Trophoblast cell (in vitro differentiated cells and primary cell): ENCODE measurements at places on chromosomes 6 and 20.

- DNase-seq = no peak
These were observed 254.3 kb downstream of the LMBRD1 start for GRCh38 chr6:69542494-69542893.

DNA sequence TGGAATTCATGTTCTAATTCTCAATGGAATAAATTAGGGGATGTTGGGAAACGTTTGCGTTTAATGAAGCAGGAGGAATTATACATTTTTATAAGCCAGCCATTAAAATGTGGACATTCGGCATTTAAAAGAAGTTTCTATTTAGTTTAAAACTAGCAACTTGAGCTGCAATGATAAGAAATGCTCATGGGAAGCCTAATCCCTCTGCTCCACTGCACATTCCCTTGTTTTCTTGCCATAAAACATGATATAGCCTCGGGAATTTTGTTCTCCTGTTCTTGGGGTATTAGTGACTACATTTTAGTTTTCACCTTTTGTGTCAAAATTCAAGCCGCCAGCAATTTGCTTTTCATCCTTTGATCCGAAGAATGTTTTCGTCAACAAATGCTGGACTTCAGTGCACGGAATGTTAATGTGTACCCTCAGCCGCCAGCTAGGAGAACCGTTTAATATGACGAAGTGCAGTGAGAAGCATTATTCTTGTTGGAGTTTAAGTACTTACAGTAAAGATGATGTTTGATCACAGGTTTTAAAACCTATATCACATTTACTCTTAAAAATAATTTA, 137.9 kb downstream of the HIVEP1 start:
- peak; percentile 34 for DNase-seq

- DNase-seq = no peak
These were observed 78.9 kb downstream of the CRYBG1 start for GRCh38 chr6:106439459-106439858.

- no peak for DNase-seq
These were observed 6.3 kb upstream of the FOXF2 start for GRCh38 chr6:1382883-1383728.

- DNase-seq = no peak
These were observed 25.7 kb upstream of the TCFL5 start for GRCh38 chr20:62887152-62887859.

DNA sequence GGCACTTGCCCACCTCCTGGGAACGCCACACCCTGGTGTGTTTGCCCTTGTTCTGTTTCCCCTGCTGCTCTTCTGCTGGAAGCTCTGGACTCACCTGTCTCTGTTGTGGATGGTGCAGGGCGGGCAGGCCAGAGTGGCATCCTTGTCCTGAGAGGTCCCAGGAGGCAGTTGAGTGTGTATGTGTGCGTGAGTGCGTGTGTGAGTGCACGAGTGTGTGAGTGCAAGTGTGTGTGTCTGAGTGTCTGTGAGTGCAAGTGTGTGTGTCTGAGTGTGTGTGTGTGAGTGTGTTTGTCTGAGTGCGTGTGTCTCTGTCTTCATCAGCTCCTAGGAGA, 12.2 kb downstream of the IGF2R start:
- no peak for DNase-seq

DNA sequence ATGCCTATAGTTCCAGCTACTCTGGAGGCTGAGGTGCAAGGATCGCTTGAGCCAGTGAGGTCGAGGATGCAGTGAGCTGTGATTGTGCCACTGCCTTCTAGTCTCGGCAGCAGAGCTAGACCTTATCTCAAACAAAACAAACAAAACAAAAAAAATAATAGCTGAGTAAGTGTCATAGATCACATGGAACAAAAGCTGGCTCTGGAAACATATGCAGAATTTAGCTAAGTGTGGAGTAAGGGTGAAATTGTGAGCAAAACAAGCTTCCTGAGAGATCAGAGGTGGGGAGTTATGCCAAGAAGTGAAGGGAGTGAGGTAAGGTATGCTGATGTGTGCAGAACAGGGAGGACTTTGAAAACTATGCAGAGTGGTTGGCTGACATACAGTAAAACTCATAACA, 18.7 kb downstream of the SGK1 start:
- DNase-seq = no peak
